ENCODE measurements at places on chromosomes 2 and 18. TPM values are rescaled to one million over a fixed set of nuclear protein-coding genes. Genes with fewer than 3 reads are reported as not detected.

MEP1B gene
- not detected for total RNA-seq

KIDINS220 gene
- total RNA-seq: 81.6 TPM

LRATD1 gene
- 2.0 TPM for total RNA-seq

DNA sequence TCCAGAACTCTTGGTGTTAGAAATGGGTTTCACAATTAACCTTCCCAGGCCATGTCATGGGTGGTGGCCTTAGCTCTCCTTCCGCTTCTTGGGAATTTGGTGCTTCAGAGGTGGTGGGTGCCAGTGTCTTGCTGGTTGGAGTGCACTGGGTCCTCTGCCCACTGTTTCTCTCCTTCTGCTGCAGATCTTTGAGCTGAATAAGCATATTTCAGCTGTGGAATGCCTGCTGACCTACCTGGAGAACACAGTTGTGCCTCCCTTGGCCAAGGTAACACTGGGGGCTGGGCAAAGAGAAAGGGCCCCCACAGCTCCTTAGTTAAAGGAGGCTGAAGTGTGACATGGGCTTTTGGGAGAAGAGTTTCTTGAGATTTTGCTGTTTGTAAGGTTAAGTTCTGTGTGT lies 32.0 kb upstream of the PRLH start:
- DNase-seq: no peak

FAM124B gene
- 4.8 TPM for total RNA-seq

HNMT gene
- 82.8 TPM for total RNA-seq

DNA sequence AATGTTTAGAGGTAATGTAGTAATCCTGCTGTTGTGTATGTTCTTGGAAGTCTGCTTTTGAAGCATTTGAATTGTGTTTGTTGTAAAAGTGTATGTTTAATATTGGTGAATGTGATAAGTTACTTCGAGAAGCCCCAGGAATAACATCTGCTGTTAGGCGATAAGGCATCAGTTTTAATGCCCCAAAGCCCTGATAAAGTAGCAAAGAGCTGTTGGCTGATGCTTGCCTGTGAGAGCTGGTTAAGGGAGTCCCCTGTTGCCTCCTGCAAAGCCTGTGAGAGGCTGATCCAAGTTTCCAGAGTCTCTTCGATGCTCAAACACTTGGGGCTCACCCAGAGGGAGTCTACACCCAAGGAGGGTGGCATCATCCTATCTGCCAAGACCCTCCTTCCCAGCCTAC lies 110.3 kb downstream of the RNF152 start:
- DNase-seq: no peak

- no peak for DNase-seq
Observed at GRCh38 chr2:158664987-158665386, 130.1 kb upstream of the DAPL1 start.

GRCh38 chr2:124986136-124986535 lies 961.0 kb downstream of the CNTNAP5 start:
- DNase-seq: no peak

DNA sequence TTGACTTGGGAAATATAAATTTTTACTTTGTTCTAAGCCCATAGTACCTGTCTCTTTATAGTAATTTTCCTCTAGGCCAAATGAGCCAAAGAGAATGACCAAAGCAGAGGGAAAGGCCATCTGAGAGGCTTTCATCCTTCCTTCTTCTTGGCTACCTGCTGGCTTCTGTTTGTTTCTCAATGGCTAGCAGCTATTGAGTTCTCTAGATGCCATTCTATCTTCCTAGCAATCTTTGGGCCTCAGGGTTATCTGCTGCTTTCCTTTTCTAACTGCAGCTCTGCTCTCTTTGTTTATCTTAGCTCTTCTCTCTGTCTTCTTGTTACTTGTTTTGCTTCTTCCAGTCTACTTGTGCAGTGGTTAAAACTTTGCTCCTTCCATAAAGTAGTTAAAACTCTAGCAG lies 601.1 kb upstream of the NRXN1 start:
- no peak for DNase-seq

DNA sequence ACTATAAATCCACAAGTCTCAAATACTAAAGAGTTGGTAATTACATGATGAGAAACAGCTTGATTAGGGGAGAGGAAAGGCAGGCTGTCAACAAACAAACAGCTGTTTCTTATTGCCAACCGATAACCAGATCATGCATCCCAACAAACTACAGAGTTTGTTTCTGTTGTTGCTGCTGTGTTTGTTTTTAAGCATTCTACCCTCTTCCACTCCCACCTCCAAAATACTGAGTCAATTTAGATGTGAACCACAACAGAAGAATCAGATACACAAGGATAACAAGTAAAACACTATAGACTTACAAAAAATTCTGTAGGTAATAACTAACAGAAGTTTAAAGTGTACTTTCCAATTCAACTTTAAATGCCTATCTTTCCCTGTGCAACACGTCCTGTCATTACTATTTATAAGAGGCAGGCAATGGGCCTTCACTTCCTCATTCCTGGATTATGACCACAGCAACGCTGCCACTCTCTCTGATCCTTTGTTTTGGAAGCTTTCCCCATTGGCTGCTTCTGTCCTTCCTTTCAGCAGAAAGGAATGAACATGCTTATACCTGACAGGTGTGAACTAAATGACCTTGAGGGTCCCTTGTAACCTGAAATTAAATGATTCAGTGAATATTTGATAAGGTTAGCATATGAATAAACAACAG lies 152.0 kb downstream of the SRBD1 start:
- no peak for DNase-seq

GRCh38 chr2:43444989-43445645 lies 150.7 kb downstream of the THADA start:
- DNase-seq: no peak

ZSWIM2 gene
- not detected for total RNA-seq

DNA sequence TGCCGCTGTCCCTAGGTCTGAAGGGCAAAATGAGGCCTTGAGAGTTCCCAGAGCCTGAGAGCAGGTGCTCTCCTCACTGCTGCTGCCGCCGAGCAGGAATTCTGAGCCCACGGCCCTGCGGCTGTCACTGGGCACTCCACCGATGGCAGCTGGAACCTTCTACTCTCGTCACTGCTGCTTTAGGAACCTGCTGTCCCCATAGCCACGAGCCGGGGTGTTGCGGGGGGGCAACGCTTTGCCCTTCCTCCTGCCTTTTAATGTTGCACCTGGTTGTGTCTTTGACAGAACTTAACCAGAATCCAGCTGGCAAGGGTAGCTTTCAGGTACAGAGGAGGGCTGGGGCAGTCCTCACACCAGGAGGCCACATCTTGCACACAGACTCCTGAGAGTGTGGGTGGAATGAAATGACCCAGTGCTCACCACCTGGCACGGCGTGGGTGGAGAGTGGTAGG lies 32.3 kb downstream of the NCK2 start:
- no peak for DNase-seq

MSGN1 gene
- total RNA-seq: not detected

GRCh38 chr2:49860834-49861233 lies 706.5 kb upstream of the FSHR start:
- DNase-seq: no peak

CHST9 gene
- not detected for total RNA-seq

- no peak for DNase-seq
Observed at GRCh38 chr18:65786474-65786873, 35.7 kb downstream of the CDH7 start.

TDRD15 gene
- total RNA-seq: 0.15 TPM

DNA sequence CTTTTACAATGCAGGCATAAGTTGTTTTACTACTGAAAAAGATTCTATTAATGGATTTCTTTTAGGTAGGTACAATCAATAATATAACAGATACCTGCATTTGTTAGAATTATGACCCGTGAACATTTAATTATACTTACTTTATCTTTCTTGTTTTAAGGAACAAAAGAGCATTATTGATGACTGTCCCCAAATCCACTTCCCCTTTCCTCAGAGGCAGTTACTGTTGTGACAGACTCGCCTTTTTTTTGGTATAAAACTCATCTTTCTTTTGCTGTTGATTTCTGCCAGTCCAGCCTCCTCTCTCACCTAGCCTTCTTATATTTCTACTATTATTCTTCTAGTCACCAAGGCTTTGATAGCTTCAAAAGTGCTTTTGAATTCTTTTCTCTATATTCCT lies 12.1 kb downstream of the ACTR3 start:
- no peak for DNase-seq

QPCT gene
- total RNA-seq: 4.0 TPM

DNA sequence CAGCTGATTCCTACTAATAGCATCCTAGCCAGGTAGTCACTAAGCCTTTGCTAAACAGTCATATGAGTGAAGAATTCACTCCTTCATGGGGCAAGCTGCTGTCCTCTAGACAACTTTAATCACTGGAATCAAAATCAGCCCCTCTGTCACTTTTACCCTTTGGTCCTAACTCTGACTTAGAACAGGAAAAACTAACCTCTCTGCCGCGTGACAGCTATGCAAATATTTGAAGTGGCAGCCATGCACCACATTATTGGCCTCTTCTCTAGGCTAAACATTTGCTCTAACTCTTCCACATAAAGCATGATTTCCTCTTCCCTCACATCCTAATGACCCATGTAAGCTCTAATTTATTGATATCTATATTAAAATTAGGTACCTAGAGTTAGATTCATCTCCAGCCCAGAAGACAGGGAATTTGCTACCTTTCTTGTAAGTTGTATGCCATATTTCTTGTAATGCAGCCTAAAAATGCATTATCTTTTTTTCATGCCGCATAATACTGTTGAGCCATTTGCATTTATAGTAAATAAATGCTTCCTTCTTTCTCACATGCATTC lies 12.8 kb upstream of the ONECUT2 start:
- DNase-seq: no peak

All from aorta (tissue), 5 donors.